Activated CD4-positive, alpha-beta memory T cell treated with anti-CD3 and anti-CD28 coated beads for 36 hours (primary cell): ENCODE measurements at places on chromosomes 7 and 10. TPM values are rescaled to one million over a fixed set of nuclear protein-coding genes. Genes with fewer than 3 reads are reported as not detected.

The ANKIB1 gene
- 39.9 TPM for total RNA-seq

- no peak for DNase-seq
These were observed 124.7 kb downstream of the WDR37 start for GRCh38 chr10:1180836-1181235.

DNA sequence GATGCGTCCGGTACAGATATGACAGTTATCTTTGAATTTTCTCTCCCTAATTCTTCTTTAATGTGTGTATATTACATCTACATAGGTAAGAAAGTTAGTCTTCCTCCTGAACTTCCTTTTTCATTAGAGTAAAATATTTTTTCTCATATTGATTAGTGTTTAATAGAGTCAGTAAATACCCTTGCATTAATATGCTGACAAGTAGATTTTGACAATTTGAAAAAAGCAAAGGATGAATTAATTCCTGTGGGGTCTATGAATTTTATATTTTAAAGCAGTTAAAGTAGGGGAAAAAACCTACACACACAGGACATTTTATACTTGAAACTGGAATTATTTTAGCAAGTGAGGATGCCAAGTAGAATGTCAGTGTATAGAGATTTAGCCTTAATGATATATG is 9.4 kb downstream of the OTUD1 start:
- no peak for DNase-seq

The ANKRD7 gene
- total RNA-seq, result not detected
